ENCODE measurements at places on chromosomes 11 and 22.
A peak's percentile ranks its signal among the peaks of the same experiment; 100 is the strongest.

DNA sequence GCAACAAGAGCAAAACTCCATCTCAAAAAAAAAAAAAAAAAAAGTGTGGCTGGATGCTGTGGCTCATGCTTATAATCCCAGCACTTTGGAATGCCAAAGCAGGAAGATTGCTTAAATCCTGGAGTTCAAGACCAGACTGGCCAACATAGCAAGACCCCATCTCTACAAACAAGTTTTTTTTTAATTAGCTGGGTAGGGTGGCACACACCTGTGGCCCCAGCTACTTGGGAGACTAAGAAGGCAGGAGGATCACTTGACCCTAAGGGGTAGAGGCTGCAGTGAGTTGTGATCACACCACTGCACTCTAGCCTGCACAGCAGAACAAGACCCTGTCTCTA is 19.0 kb upstream of the FEZ1 start:
- DNase-seq, result no peak

GRCh38 chr11:76510060-76511047 is 65.5 kb downstream of the EMSY start:
- DNase-seq, result no peak

GRCh38 chr11:2400762-2401435 is 349 bp downstream of the TSSC4 start:
- DNase-seq, result no peak

GRCh38 chr11:62081378-62082291 is 42.2 kb upstream of the INCENP start:
- DNase-seq, result peak; percentile 89

- DNase-seq, result peak; percentile 51
These were observed 2.4 kb upstream of the WNT11 start for GRCh38 chr11:76208438-76209374.

DNA sequence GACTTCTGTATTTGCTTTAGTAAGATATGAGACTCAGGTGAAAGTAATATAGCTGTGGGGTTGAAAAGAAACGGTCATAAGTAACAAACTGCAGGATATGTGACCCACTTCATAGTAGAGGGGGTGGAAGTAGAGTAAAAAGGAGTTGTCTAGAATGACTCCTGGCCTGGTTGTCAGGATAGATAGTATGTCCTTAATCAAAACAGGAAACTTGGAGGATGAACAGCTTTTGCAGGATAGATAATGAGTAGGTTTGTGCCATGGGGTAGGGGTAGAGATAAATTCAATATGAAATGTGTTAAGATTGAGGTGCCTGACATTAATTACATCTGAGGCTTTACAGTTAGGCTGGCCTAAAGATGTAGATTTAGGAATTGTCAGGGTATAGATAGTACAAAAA is 47.0 kb upstream of the B3GNT6 start:
- no peak for DNase-seq

GRCh38 chr22:23268139-23268712 is 87.9 kb downstream of the BCR start:
- no peak for DNase-seq

GRCh38 chr22:30235687-30236170 is 10.8 kb downstream of the LIF start:
- no peak for DNase-seq

DNA sequence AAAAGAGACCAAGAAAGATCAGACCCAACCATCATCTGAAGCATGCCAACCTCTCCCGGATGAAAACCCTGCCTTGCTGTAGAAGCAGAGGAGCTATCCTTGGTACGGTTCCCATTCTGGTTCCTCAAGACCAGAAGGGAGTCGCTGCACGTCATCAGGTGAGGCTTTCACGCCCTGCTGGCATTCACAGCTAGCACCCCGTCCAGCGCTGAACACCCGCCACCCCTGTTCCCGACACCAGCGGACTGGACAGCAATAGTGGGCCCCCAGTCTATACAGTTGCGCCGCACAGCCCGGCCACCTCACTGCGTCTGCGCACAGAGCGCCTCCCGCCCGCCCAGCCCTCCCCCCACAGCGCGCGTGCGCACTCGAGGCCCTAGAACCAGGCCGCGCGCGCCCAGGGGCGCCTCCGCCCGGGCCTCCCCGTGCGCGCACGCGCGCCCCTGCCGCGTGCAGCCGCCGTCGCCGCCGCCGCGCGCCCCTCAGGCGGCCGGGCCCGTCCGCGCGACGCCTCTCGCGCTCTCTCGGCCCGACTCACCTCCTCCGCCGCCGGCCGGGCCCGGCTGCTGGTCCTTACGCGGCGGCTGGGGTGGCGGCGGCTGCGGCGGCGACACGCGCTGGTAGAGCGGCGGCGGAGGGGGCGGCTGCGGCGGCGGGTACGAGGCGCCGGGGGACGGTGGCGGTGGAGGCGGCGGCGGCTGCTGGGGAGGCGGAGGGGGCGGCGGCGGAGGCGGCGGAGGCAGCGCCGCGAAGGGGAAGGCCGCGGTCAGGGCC is 706 bp downstream of the SF1 start:
- DNase-seq, result peak; percentile 86

GRCh38 chr11:17653611-17654010 is 65.8 kb upstream of the MYOD1 start:
- DNase-seq, result no peak

DNA sequence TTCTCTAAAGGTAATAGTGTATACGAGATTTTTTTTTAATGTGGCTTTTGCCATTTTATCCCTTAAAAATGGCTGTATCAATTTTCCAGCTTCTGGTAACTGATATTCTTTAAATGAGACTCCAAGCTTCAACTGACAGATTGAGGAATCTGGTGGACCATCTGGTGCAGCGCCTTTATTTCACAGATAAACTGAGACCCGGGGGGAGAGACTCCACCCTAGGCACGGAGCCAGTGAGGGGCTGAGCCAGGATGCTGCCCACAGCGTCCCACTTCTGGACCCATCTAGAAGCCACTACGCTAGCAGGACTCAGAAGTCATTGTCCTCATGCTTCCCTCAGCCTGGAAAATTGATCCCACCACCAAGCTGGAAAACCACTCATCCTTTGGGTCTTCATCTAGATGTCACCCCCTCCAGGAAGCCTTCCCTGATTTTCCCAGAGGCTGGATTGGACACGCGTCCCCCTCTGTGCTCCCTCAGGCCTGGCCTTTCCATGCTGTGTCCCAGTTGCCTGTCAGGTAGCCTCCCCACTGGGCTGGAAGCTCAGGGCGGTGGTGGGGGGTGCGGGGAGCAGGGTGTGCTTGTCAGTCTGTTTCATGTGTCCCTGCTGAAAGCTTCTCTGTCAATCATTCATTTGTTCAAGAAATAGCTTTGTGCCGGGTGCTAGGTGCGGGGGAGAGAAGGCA is 12.3 kb upstream of the CD5 start:
- DNase-seq, result no peak

- no peak for DNase-seq
These were observed 22.8 kb downstream of the GRAP2 start for GRCh38 chr22:39923696-39924095.

GRCh38 chr11:128285321-128285720 is 302.0 kb downstream of the ETS1 start:
- no peak for DNase-seq

- no peak for DNase-seq
These were observed 9.8 kb upstream of the FUT4 start for GRCh38 chr11:94533696-94534630.

GRCh38 chr11:97860237-97860636 is 1160.5 kb upstream of the CNTN5 start:
- no peak for DNase-seq

- no peak for DNase-seq
These were observed 6.5 kb downstream of the PNPLA5 start for GRCh38 chr22:43885319-43885671.

GRCh38 chr11:12091956-12092558 is 18.3 kb upstream of the MICAL2 start:
- DNase-seq, result no peak

DNA sequence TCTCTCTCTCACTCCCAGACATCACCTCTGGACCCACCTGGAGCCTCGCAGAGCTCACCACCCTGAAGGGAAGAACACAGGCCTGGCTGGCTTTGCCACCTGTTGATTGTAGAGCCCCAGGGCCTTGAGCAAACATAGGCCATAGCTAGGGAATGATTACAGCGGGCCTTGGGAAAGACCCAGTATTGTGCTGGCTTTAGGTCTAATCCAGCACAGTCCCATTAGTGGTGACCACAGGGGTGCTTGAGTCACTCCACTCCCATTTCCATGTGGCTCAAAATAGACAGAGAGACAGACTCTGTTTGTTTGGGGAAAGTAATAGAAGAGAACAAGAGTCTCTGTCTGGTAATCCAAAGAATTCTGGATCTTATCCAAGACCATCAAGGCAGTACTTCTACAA is 42.7 kb upstream of the FAM181B start:
- DNase-seq, result no peak

- no peak for DNase-seq
These were observed 567.5 kb downstream of the TBC1D22A start for GRCh38 chr22:47329727-47330650.

GRCh38 chr11:108562746-108563581 is 30.6 kb downstream of the EXPH5 start:
- no peak for DNase-seq

DNA sequence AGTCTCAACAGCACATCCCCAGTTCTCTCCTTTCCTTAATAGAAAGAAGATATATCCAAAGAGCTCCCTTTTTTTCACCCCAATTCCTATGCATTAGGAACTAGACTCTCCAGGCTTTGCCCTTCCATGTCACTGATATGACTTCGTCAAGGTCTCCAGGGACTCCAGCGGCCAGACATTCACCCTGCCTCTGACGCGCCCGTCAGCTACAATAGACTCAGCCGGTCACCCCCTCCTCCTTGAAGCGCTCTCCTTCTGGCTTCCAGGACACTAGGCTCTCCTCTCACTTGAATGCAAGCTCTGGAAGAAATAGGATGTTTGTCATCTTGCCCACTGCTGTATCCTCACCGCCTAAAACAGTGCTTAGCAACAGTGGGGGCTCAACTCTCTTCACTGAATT is 14.9 kb upstream of the ELFN2 start:
- DNase-seq, result no peak

DNA sequence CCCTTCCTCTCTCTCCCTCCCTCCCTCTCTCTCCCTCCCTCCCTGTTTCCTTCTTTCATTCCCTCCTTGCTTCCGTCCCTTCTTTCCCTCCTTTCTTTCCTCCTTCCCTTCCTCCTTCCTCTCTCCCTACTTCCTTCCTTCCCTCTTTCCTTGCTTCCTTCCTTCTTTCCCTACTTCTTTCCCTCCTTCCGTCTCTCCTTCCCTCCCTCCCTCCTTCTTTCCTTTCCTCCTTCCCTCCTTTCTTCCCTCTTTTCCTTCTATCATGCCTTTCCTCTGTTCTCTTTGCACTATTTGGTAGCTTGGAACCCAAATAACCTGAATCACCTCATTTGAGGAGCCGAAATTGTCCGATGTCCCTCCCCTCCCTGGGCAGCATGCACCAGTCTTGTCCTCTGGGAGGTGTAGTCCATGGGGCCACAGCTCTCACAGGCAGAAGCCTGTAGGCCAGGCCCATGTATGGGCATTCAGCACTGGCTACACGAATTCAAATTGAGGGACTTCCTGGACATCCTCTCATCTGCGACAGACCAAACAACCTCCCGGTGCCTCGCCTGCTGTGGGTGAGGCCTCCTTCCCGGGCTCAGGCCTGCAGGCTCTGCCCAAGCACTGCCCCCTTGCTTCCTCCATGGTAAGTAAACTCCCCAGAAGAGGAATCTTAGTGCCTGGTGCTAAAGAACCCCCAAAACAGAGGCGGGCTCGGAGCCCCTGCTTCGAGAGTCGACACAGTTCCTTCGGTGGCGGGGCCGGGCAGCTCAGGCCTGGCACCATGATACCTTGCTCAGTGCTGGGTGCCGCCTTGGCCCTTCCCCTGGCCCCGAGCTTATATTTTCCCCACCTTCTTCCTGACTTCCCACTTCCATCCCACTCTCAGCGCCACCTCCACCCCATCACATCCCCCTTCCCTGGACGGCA is 454.1 kb upstream of the CADM1 start:
- no peak for DNase-seq

GRCh38 chr11:6319001-6319703 is 1.1 kb downstream of the CAVIN3 start:
- DNase-seq, result no peak

GRCh38 chr22:24894220-24894975 is 52.1 kb downstream of the LHFPL7 start:
- DNase-seq, result no peak

DNA sequence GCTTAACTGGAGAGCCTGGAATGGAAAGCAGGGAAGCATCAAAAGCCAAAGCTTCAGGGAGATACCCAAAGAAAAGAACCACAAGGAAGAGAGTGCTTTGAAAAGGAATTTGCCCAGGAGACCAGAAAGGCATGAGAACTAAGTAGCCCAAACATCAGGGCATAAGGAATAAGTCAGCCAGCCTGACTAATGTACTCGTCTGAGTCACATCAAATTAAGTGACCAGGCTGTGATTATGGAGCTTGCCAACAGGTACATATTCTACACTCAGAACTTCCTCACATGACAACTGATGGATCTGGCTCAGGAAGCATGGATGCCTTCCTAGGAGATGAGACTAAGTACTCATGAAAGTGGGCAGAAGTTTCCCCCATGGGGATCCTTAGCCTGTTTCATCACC is 366.7 kb downstream of the BUD13 start:
- DNase-seq, result no peak

- DNase-seq, result no peak
These were observed 189.5 kb downstream of the DDX10 start for GRCh38 chr11:108854346-108854745.

DNA sequence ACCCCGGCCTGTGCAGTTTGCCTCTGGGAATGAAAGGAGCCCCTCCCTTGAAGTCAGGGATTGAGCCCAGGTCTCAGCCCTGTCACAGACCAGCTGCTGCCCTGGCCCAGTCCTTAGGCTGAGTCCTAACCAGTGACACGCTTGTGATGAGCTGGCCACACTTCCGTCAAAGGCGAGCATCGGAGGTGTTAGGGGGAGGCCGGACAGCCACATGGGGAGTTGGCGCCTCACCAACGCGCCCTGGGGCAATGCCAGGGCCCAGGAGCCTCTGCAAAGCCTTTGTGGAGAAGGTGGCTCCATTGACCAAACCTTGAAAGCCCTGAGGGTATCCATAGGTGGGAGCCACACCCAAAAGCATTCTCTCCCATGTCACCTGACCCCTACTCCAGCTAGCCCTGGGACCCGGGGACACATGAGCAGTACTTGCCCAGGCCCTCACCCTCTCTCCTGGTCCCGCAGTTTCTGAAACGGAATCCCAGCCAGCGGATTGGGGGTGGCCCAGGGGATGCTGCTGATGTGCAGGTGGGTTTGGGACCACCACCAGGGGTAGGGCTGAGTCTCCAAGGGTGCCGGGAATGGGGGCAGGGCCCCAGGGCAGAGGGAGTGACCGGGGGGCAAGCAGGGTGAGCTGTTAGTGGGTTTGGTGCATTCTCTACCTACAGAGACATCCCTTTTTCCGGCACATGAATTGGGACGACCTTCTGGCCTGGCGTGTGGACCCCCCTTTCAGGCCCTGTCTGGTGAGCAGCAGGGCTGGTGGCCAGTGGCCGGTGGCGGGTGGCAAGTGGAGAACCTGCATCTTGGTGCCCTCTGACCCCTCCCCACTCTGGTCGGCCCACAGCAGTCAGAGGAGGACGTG is 3.7 kb downstream of the PTPRCAP start:
- no peak for DNase-seq

- no peak for DNase-seq
These were observed 1388.1 kb downstream of the FAM181B start for GRCh38 chr11:81345609-81346008.

- DNase-seq, result no peak
These were observed 72.7 kb upstream of the AKIP1 start for GRCh38 chr11:8838248-8838647.

Measured in midbrain (tissue), 1 donor.